ENCODE measurements at places on chromosomes 7 and 10.

DNA sequence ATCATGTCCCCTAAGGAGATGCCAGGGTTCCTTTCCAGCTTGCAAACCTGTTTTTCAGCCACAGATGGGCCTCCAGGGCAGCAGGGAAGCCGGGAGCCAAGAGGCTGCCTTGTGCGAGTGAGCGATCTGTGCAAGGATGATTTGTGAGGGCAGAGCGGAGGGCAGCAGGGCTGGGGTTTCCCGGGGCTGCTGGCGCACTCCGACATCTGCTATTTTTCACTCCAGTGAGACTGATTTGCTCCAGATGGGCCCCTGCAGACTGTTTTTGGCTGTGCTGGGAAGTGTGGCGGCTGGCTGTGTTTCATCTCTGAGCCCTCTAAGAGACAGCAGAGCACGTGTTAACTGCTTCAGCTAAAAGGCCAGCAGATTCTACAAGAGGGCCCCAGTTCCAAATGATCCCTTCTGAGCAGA lies 466.2 kb downstream of the TYW1 start:
- peak; percentile 8 for DNase-seq

DNA sequence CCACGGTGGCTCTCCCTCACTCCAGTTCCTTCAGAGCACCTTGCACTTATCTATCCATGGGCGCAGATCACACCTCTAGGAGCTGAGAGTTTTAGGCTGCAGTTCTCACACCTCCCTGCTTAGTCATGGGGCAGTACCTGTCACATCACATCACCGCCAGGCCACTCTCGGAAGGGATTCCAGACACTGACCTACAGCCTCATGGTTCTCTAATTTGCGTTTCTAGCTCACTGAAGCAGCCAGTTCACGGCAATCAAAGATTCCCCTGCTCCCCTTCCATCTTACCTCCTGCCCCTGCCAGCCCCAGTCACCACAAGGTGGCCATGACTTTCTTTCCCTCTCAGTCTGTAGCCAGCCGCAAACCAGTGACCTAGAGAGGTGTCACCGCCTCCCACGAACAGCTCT lies 34.2 kb downstream of the ADRB1 start:
- DNase-seq = no peak

GRCh38 chr10:121462281-121462680 lies 136.0 kb downstream of the FGFR2 start:
- no peak for DNase-seq

GRCh38 chr7:41445946-41446345 lies 256.9 kb downstream of the INHBA start:
- no peak for DNase-seq

DNA sequence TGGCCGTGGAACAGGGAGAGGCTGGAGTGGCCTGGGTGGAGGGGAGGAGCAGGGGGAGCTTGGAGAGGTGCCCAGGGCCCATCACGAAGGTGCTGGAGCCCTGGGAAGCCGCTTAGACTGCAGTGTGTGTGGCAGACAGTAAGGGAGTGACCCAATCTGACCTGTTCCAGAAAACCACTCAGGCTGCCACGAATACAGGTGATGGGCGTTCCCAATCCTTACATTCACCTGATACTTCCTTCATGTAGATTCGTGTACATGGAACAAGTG lies 161.7 kb downstream of the SVIL start:
- no peak for DNase-seq

GRCh38 chr10:25575343-25575742 lies 358.7 kb upstream of the MYO3A start:
- DNase-seq = no peak

DNA sequence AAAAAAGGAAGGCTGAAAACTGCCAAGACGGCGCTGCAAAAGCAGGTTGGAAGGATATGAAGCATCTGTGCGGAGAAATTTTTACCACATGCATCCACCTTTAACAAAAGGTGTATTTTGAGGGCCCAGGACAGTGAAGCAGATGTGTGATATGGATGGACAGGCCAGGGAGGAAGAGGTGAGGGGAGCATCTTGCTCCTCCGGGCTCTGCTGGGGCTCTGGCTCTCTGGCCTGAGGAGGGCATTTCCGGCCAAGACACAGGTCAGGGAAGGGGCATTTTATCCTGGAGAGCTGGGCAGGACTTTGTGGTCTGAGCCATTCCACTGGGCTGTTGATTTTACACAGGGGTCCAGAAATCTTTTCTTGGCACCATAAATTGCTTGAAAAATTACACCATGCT lies 175.1 kb downstream of the ZMYND11 start:
- no peak for DNase-seq

GRCh38 chr7:73429215-73429614 lies 4.4 kb upstream of the FZD9 start:
- no peak for DNase-seq

- no peak for DNase-seq
These were observed 18.1 kb upstream of the GPR141 start for GRCh38 chr7:37665352-37666022.

GRCh38 chr10:14560274-14560673 lies 214.4 kb downstream of the FAM107B start:
- DNase-seq = no peak

- DNase-seq = no peak
These were observed 133.6 kb downstream of the GRK5 start for GRCh38 chr10:119340893-119341458.
